ENCODE measurements at places on chromosomes 3 and 15.

DNA sequence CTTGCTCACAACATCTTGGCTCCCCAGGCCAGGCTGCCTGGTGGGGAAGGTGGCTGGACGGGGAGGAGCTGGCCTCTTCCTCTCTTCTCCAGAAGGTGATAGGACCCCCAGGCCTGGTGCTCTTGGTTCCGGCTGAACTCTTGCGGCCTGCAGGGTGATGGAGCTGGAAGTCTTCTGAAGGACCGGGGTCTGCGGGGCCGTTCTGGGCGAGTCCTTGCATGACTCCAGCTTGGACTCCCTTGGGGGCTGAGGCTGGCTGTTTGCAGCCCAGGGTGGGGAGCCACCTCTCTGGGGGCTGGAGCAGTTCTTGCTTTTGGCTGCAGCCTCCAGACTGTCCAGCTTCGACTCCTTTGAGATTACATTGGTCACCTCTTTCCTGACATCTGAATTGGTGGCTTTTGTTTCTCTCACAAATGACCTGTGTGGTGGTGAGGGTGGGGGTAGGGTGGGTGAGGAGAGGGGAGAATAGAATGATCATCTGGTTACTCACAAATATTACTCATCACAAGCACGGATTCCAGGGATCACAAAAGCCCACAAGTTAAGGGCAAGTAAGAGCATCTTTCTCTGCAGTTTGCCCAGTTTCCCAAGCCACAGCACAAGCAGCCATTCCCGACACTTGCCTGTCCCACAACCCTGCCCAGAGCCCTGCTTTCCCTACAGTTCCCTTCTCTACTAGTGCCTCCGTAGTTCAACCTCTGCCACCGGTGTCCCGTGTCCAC is 149.1 kb upstream of the HACD2 start:
- DNase-seq: no peak

- no peak for DNase-seq
Measured at GRCh38 chr15:35737441-35737840, 191.5 kb upstream of the DPH6 start.

DNA sequence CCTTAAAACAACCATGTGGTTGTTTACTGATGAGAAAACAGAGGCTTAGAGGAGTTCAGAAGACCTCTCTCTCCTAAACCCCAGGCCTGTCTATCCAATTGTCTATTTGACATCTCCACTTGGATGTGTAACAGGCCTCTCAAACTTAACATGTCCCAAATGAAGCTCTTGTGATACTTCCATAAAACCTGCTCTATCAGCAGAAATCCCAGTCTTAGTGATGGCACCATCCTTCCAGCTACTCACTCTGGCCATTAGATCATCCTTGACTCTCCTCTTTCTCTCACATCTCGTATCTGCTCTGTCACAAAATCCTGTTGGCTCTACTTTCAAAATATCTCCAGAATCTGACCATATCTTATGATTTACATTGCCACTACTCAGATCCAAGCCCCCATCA is 28.8 kb downstream of the EHHADH start:
- no peak for DNase-seq

DNA sequence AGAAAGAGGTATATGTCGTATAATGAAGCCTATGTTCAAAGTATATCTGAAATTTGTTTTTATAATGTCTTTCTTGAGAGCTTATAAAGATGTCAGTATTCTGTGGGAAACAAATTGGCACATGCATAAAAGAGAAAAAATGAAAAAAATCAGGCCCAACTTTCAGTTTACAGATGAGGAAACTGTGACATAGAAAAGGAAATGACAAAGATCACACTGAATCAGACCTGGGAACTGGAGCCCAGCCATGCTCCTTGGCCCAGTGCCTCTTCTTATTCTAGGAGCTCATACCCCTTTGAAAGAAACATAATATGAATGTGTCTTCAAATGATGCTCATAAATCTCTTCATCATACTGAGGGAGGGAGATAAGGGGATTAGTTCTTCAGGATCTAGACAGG is 48.4 kb downstream of the TMEM44 start:
- DNase-seq: peak; percentile 57

Data from Karpas-422 (cell line).